ENCODE measurements at places on chromosomes 13 and 19. TPM values are rescaled to one million over a fixed set of nuclear protein-coding genes. Genes with fewer than 3 reads are reported as not detected.

- no peak for DNase-seq
- no peak overlapping the region for H3K4me3 ChIP-seq
- H3K36me3 ChIP-seq, result peaks cover 9% of the 10 kb centered on the region
- no peak overlapping the region for H3K27ac ChIP-seq
These were observed 1.2 kb downstream of the CPT1C start for GRCh38 chr19:49692147-49692506.

- no peaks in the 10 kb centered on the region for H3K36me3 ChIP-seq
- no peak for DNase-seq
- H3K4me3 ChIP-seq, result peak overlapping the region; percentile 100
- H3K27me3 ChIP-seq, result no peaks in the 10 kb centered on the region
These were observed 16.9 kb upstream of the AP1M2 start for GRCh38 chr19:10603873-10604459.

BORA gene
- 0.67 TPM for total RNA-seq

ZNF416 gene
- total RNA-seq, result 2.5 TPM

CELF5 gene
- total RNA-seq, result not detected

- peak overlapping the region; percentile 90 for H3K4me3 ChIP-seq
- H3K27me3 ChIP-seq, result no peaks in the 10 kb centered on the region
- H3K27ac ChIP-seq, result peak overlapping the region; percentile 93
- DNase-seq, result no peak
These were observed 392 bp upstream of the ZNF548 start for GRCh38 chr19:57389194-57389729.

ZNF71 gene
- 4.5 TPM for total RNA-seq

- H3K4me1 ChIP-seq, result no peaks in the 10 kb centered on the region
- no peaks in the 10 kb centered on the region for H3K36me3 ChIP-seq
- H3K27ac ChIP-seq, result no peak overlapping the region
- H3K27me3 ChIP-seq, result peaks cover 69% of the 10 kb centered on the region
- DNase-seq, result no peak
- H3K4me3 ChIP-seq, result no peak overlapping the region
These were observed 2.2 kb downstream of the APC2 start for GRCh38 chr19:1451916-1452801.

- no peaks in the 10 kb centered on the region for H3K27me3 ChIP-seq
- no peaks in the 10 kb centered on the region for H3K36me3 ChIP-seq
- H3K27ac ChIP-seq, result no peak overlapping the region
These were observed 1794.2 kb downstream of the SLITRK5 start for GRCh38 chr13:89465366-89465765.

GRCh38 chr19:45900738-45901431 is 1.5 kb downstream of the MYPOP start:
- no peaks in the 10 kb centered on the region for H3K36me3 ChIP-seq
- peaks cover 16% of the 10 kb centered on the region for H3K4me1 ChIP-seq

DNA sequence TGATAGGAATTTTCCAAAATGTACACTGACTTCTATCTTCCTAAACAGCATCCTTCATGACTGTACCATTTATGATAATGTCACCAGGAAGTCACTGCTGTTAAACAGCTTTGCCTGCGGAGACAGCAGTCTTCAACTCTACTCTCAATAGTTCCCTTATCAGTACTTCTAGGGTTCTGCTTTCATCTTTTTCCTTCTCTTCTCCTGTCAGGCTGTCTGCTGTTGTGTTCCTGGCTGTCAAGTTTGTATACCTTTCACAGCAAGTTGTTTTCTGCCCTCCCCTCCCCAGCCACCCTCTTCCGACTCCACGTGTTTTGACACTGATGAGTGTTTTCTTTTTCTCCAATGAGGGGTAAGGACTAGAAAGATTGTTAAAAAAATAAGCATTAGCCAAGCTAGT is 2.2 kb downstream of the UPF3A start:
- DNase-seq, result no peak
- H3K4me1 ChIP-seq, result peaks cover 14% of the 10 kb centered on the region
- no peak overlapping the region for H3K27ac ChIP-seq
- peaks cover 48% of the 10 kb centered on the region for H3K36me3 ChIP-seq

DNA sequence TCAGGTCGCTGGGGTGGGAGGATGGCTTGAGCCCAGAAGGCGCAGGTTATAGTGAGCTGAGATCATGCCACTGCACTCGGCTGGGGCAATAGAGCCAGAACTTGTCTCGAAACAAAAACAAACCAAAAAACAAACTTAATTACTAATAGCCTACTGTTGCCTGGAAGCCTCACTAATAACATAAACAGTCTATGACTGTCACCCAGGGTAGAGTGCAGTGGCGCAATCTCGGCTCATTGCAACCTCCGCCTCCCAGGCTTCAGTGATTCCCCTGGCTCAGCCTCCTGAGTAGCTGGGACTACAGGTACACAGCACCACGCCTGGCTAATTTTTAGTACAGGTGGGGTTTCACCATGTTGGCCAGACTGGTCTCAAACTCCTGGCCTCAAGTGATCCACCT is 18.0 kb downstream of the CATSPERD start:
- H3K36me3 ChIP-seq, result no peaks in the 10 kb centered on the region

- no peaks in the 10 kb centered on the region for H3K36me3 ChIP-seq
- no peaks in the 10 kb centered on the region for H3K4me1 ChIP-seq
- H3K27ac ChIP-seq, result no peak overlapping the region
- H3K27me3 ChIP-seq, result peaks cover 63% of the 10 kb centered on the region
These were observed 547 bp downstream of the KCNN1 start for GRCh38 chr19:17967257-17968051.

GPR4 gene
- total RNA-seq, result 3.0 TPM

CDC34 gene
- total RNA-seq, result 80.8 TPM

GRCh38 chr13:109160887-109161669 is 531.7 kb downstream of the MYO16 start:
- H3K27ac ChIP-seq, result no peak overlapping the region
- H3K36me3 ChIP-seq, result no peaks in the 10 kb centered on the region
- H3K27me3 ChIP-seq, result no peaks in the 10 kb centered on the region
- no peak for DNase-seq
- no peak overlapping the region for H3K4me3 ChIP-seq

ZNF419 gene
- 7.4 TPM for total RNA-seq

- no peak overlapping the region for H3K27ac ChIP-seq
- peaks cover 87% of the 10 kb centered on the region for H3K27me3 ChIP-seq
- no peaks in the 10 kb centered on the region for H3K4me1 ChIP-seq
- no peak overlapping the region for H3K4me3 ChIP-seq
- H3K36me3 ChIP-seq, result no peaks in the 10 kb centered on the region
- DNase-seq, result no peak
These were observed 27.1 kb downstream of the ONECUT3 start for GRCh38 chr19:1780272-1780958.

RETN gene
- total RNA-seq, result 0.57 TPM

AKAP8 gene
- 35.7 TPM for total RNA-seq

DNA sequence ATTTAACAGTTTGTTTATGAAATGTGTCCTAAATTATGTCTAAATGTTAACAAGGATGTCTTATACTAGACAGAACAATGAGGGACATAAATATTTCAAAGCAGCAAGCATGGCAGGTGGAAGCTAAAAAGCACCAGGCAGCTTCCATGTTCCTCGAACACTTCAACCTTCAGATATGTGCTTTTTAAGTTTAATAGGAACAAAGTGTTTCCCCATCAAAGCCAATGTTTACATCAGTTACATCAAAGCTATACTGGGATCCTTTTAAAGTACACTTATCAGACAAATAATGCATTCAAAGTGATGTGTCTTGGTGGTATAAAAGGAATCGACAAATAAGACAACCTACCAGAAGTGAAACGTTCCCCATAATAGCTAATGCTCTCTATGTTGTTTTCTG is 2841.1 kb upstream of the PCDH20 start:
- H3K27ac ChIP-seq, result no peak overlapping the region
- H3K4me3 ChIP-seq, result no peak overlapping the region
- no peaks in the 10 kb centered on the region for H3K27me3 ChIP-seq

DNA sequence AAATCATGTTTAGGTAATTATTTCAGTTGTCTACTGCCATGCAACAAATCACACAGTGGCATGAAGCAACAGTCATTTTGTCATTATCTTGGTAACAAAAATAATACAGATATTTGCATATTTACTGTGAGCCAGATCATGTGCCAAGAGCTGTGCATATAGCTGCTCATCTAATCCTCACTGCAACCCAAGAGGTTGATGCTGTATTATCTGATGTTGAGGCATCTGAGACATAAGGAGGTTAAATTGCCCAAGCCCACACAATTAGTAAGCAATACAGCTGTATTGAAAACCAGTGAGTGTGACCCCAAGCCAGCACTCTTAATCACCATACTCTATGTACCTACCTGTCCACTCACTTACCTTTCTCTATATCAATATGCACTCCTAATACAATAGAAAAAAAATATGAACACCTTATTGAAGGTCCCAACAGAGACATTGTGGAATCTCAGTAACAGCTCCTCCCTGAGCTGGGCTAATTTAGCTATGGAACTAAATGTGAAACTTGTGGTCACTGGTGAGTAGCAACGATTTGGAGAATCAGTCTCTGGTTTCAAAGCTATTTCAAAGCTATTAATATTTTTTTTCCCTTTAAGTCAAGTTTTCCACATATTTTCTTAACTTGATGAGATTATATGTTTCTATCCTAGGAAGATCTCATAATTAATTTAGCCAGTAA is 185.2 kb downstream of the KLF12 start:
- DNase-seq, result no peak
- peaks cover 8% of the 10 kb centered on the region for H3K4me1 ChIP-seq
- H3K36me3 ChIP-seq, result no peaks in the 10 kb centered on the region
- no peak overlapping the region for H3K4me3 ChIP-seq
- H3K27ac ChIP-seq, result no peak overlapping the region

VRK3 gene
- total RNA-seq, result 39.0 TPM

ATP4B gene
- not detected for total RNA-seq

KATNAL1 gene
- 9.8 TPM for total RNA-seq

- H3K36me3 ChIP-seq, result no peaks in the 10 kb centered on the region
- no peak overlapping the region for H3K4me3 ChIP-seq
- H3K27ac ChIP-seq, result no peak overlapping the region
- no peaks in the 10 kb centered on the region for H3K27me3 ChIP-seq
- no peaks in the 10 kb centered on the region for H3K4me1 ChIP-seq
These were observed 98.4 kb upstream of the KLHL1 start for GRCh38 chr13:70206671-70207070.

RAB3A gene
- 3.6 TPM for total RNA-seq

- H3K4me3 ChIP-seq, result no peak overlapping the region
- DNase-seq, result no peak
- no peaks in the 10 kb centered on the region for H3K36me3 ChIP-seq
- peak overlapping the region; percentile 92 for H3K27ac ChIP-seq
- no peaks in the 10 kb centered on the region for H3K27me3 ChIP-seq
- peaks cover 65% of the 10 kb centered on the region for H3K4me1 ChIP-seq
These were observed 7.0 kb downstream of the TBC1D4 start for GRCh38 chr13:75474956-75475355.

KIR3DL1 gene
- not detected for total RNA-seq

PSG6 gene
- total RNA-seq, result not detected

URAD gene
- not detected for total RNA-seq

Measured in psoas muscle (tissue), 8 donors.